ENCODE measurements at places on chromosomes 7 and 10. TPM values are rescaled to one million over a fixed set of nuclear protein-coding genes. Genes with fewer than 3 reads are reported as not detected.

DNA sequence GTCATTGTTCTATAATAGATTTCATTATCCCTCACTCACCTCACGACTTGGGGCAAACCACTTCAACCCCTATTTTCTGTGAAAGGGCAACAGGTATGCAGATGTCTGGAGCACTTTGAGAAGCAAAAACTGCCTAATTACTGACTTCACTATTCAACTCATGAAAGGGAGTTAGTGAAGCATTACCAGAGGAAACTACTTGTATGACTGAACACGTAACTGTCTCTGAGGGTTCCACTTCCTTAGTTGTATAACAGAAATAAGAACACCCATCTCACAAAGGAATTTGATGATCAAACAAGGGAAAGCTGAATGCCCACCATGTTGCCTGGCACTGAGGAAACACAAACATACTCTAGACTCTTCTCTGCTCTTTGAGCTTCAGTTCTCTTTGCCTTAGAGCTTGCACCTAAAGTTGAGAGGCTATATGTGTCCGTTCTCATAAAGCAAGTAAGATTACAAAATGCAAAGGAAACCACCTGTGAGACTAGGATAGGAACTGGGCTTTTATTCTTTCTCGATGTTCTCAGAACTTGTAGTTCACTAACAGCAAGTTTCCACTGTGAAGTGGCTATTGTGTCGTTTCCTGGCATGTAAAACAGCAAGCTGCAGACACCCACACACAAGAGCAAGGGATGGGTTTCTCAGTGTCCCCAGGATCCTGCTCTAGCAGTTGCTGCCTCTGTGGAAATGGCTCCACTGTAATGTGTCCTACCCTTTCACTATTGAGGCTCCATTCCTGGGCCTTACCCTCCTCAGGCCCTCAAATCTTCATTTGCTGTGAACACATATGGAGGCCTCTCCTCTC, 2.6 kb downstream of the TMEM243 start:
- H3K27me3 ChIP-seq: no peaks in the 10 kb centered on the region
- H3K4me3 ChIP-seq: no peak overlapping the region
- peaks cover 24% of the 10 kb centered on the region for H3K4me1 ChIP-seq
- no peak for DNase-seq
- no peaks in the 10 kb centered on the region for H3K36me3 ChIP-seq
- H3K27ac ChIP-seq: no peak overlapping the region

DNA sequence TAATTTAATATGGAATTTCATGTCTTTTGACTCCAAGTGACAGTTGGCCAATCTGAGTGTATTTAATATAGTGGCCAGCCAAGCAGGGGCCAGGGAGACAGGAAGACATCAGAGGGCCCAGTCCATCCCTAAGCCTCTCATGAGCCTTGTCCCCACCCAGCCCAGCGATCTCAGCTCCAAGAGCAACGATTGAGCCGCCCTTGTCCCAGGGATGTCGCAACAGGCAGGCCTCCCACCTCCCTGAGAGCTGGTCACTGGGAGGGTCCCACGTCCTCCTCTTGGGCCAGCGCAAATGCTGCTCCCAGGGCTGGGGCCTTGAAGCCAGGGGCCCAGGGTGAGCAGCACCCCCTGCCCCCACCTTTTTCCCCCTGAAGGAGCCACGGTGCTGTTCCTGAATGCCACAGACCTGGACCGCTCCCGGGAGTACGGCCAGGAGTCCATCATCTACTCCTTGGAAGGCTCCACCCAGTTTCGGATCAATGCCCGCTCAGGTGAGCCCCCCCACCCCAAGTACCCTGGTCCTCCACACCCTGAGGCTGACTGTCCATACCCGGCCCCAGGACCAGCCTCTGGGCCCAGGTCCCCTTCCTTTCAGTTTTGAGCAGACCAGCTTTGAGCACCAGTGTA, 29.4 kb downstream of the C10orf105 start:
- H3K4me3 ChIP-seq: no peak overlapping the region
- no peak overlapping the region for H3K27ac ChIP-seq

- peaks cover 44% of the 10 kb centered on the region for H3K4me1 ChIP-seq
- H3K27ac ChIP-seq: no peak overlapping the region
- peak overlapping the region; percentile 45 for H3K4me3 ChIP-seq
Measured at GRCh38 chr7:5382281-5382892, 41.2 kb downstream of the TNRC18 start.

- H3K4me3 ChIP-seq: no peak overlapping the region
- no peak overlapping the region for H3K27ac ChIP-seq
- H3K27me3 ChIP-seq: no peaks in the 10 kb centered on the region
- H3K36me3 ChIP-seq: no peaks in the 10 kb centered on the region
Measured at GRCh38 chr7:4800926-4801838, 25.8 kb downstream of the AP5Z1 start.

DNA sequence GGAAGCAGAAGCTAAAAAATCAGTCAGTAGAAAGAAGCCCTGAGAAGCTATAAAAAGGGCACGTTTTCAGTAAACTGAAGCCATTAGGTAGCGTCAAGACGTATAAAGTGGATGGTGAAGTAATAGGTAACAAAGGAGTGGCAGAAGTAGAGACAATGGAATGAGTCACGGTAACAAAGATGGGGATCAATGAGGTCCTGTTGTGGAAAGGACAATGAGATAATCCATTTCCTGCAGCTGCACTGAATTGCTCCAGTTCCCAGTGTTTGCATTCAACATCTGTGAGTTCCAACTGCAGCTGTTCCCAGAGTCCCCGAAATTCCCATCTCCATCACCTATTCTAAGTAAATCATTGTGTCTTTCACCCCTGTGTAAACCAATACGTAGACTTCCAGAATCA, 4.8 kb upstream of the HYCC1 start:
- no peak overlapping the region for H3K27ac ChIP-seq
- peaks cover 26% of the 10 kb centered on the region for H3K4me1 ChIP-seq
- no peaks in the 10 kb centered on the region for H3K36me3 ChIP-seq
- H3K27me3 ChIP-seq: no peaks in the 10 kb centered on the region
- H3K4me3 ChIP-seq: no peak overlapping the region
- DNase-seq: no peak

Gene CACNB2
- total RNA-seq: 56.7 TPM

Gene SPDYE11
- not detected for total RNA-seq

Gene PDZD7
- 1.1 TPM for total RNA-seq

Gene GIMAP4
- 12.3 TPM for total RNA-seq

Gene ZNF804B
- total RNA-seq: not detected

Gene RSPH10B2
- not detected for total RNA-seq

Gene ABCB4
- total RNA-seq: 8.7 TPM

All from thoracic aorta (tissue), 2 donors.